Stimulated activated CD8-positive, alpha-beta memory T cell treated with anti-CD3 and anti-CD28 coated beads, Interleukin-15, amount 100 ng/mL, for 1 hour (primary cell): ENCODE measurements at places on chromosomes 2 and 18.

GRCh38 chr18:39795350-39795749 lies 2159.7 kb upstream of the PIK3C3 start:
- no peak for DNase-seq

DNA sequence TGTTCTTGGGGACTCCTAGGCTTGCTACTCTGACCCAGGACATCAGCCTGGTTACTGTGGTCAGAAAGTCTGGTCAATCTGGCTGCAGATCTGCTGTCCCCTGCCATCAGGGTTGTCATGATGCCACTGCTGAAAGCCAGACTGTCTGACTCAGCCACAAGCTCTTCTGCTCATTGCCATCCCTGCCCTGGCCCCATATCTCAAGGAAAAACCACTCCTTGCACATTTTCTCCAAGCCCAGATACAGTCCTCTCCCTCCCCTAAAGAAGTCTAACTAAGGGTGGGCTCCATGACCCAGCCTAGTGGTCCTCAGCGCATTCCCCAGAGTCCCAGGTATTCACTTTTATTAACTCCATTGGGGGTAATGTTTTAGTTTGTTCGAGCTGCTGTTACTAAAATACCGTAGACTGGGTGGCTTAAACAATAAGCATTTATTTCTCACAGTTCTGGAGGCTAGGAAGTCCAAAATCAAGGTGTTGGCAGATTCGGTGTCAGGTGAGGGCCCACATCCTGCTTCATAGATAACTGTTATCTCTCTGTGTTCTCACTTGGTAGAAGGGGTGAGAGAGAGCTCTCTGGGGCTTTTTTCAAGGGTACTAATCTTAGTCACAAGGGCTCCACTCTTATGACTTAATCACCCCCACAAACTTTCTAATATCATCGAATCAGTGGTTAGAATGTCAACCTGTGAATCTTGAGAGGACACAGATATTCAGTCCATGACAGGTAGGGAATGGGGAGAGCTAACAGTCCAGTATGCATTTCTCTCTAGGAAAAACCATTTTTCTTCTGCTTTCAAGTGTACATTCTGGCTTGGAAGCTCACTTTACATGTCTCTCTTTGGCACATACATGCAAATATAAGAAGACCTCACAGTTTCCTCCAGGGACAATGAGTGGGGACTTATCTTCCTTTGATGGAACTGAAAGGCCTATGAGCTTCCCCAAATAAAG lies 94.8 kb upstream of the CXCR4 start:
- DNase-seq = peak; percentile 8

DNA sequence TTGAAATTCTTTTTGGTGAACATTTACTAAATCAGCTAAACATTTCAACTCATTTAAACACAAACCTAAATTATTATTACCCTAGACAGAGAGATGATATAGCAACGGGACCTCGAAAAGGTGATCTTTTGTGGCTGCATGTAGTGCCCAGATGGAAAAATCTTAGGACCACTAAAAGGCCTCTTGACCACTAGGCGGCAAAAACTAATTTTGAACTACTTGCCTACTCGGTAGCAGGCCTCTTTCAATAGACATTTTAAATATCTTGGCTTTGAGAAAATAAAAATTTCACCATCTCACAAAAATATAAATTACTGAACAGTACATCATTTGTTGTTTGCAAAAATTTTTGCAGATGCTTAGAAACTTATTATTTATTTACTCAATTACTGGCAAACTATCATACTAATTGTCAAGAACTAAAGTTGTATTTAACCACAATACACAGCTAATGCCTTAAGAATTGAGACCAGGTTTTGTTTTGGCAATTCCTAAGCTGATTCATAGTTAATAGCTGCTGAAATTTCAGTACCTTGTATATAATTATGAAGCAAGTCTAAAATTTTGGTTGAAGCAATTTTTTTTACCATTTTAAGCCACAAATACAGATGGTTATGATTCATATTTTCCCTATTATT lies 9.4 kb downstream of the COL3A1 start:
- DNase-seq = no peak

DNA sequence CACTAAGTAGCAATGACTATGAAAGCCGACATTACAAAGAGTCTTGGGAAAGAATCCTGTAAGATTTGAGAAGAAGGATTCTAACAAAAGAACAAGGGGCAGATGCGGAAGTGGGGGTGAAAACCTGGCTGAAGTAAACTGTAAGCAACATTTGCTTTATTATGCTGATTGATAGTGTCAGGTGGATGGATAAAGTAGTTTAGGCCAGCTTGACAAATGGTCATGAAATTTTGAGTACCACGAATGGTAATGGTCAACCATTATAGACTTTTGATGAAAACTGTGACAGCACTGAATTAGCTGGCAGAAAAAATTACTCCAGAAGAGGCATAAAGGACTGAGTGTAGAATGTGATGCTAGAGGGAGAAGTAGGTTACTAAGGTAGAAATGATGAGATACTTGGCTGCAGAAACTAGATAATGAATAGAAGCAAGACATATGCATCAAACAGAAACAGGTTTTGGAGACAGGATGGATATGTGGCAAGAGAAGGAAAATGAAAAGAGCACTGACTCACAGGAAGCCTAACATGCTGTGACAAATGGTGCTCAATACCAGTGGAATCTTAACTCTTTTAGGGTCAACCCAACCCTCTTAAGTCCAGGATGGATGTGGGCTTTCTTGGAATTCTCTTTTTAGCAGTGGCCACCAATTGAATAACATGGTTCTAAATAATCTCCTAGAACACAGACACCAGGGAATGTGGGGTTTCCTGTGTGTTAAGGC lies 6.8 kb downstream of the THUMPD2 start:
- no peak for DNase-seq

DNA sequence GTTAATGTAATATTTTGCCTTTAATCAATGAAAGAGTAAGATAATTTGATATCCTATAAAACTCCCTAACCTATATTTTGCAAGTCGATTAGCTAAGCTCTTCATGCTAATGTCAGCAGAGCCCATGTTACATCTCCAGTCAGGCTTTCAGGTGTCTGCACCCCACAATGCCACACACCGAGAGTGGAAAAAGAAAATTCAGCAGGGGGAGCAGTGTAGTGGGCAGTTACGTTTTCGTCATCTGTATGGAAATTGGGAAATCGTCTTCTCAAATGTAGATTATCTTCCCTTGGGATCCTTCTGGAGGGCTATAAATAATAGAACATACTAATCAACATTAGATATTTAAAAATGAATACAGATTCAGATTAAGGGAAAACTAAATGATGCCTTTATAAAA lies 66.3 kb downstream of the BCL11A start:
- DNase-seq = no peak

GRCh38 chr18:36867056-36867455 lies 38.1 kb downstream of the KIAA1328 start:
- DNase-seq = no peak

- DNase-seq = no peak
Measured at GRCh38 chr2:119691189-119691588, 12.2 kb downstream of the TMEM177 start.

DNA sequence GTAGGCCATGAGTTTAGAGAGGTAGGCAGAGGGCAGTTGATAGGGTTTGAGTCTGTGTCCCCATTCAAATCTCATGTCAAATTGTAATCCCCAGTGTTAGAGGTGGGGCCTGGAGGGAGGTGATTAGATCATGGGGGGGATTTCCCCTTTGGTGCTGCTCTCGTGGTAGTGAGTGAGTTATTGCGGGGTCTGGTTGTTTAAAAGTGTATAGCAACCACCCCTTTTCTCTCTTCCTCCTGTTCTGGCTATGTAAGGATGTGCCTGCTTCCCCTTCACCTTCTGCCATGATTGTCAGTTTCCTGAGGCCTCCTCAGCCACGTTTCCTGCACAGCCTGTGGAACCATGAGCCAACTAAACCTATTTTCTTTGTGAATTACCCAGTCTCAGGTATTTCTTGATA lies 25.5 kb downstream of the MARCHF4 start:
- DNase-seq = no peak

DNA sequence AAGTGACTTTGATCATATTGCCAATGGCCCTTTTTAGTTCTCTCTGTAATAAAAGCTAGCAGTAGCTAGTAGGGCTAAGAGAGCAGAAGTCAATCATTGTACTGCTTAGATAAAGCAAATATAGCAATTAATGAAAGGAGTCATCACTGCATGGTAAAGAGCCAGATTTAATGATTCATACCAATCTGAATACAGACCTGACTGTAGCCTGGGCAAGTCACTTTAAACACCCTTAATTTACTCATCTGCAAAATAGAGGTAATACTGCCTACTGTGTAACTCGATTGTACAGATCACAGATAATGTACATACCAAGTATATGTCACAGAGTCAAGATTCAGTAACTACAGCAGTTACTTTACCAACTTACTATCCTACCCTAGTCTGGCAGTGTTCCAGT lies 63.6 kb downstream of the ASXL2 start:
- no peak for DNase-seq

DNA sequence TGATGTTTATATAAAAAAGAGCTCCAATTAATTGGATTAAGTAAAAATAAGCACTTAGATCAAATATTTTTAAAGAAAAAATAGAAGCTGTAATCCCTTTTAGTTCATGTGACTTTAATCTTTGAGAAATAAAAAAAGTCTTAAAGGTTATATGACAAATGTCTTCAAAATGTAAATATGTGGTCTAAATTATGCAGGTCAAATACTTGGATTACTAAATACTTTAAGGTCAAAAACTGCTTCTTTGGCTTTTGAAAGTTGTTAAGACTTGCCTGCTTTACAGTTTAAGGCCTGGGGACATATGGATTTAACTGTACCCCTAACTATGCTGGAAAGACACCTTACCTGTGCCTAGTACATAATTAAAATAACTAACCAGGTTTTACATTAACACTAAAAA lies 15.5 kb upstream of the PDK1 start:
- DNase-seq = no peak

- DNase-seq = no peak
Measured at GRCh38 chr2:127161176-127162136, 54.5 kb upstream of the BIN1 start.

DNA sequence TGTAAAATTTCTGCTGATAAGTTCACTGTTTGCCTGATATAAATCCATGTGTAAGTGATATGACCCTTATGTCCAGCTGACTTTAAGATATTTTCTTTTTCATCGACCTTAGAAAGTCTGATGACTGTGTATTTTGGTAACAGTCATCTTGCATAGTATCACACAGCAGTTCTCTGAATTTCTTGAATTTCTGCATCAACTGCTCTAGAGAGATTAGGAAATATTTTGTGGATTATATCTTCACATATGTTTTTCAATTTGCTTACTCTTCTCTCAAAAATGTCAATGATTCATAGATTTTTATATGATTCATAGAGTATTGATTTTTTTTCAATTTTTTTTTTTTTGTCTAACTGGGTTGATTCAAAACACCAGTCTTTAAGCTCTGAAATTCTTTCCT lies 945.3 kb downstream of the TRIB2 start:
- no peak for DNase-seq

DNA sequence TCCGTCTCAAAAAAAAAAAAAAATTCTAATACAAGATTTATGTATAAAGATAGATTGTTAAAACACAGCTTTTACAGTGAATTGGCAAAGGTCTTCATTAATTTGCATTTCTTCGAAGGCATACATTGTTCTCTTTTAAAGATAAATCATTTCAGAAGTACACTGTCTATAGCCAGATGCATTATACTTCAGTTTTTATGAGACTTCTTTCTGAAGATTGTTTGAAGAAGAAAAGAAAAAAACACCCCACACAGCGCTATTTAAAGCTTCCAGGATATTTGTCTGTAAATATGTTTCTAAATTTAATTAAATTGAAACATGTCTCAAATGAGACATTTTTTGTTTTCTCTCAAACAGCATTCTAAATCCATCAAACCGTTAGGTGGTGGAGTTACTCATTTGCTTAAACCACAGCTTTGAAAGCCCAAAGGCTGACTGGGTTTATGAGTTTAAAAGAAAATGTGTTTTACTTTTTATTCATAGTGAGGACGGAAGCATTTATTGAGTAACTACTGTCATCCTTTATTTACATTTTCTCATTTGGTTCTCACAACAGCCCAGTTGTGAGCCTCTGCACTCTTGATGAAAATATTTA lies 42.4 kb upstream of the C1GALT1C1L start:
- no peak for DNase-seq

GRCh38 chr2:1728821-1729220 lies 15.5 kb downstream of the PXDN start:
- no peak for DNase-seq

DNA sequence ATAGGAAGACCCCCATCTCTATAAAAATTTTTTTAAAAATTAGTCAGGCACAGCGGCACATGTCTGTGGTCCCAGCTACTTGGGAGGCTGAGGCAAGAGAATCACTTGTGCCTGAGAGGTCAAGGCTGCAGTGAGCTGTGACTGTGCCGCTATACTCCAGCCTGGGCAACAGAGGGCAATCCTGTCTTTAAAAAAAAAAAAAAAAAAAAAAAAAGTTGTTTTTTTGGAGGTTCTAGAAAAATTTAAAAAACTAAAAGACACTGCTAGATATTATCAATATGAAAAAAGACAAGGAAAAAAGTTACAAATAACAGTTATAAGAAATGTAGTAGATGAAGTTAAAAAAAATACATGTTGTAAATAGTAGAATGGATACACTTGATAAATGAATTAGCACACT lies 56.1 kb upstream of the C2orf15 start:
- DNase-seq = no peak

DNA sequence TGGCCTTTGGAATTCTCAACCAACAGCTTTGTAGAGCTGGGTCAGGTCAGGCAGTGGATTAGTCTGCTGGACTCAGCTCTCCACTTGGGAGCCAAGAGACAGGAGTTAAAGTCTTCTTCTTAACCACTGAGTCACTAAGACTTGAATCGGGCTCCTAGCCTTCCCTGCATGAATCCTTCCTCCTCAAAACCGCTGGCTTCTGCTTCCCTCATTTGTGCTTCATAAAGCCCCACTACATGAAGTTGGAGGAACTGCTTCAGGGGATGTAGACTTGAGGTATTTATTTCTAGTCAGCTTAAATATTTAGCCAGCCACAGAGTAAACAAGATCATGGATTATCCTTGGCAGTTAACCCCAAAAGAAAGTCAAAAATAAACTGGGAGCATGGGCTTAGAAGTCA lies 536.3 kb upstream of the TNP1 start:
- no peak for DNase-seq

- DNase-seq = no peak
Measured at GRCh38 chr2:166881177-166881576, 7.1 kb upstream of the XIRP2 start.

- DNase-seq = no peak
Measured at GRCh38 chr18:43563780-43564179, 286.5 kb upstream of the SYT4 start.

DNA sequence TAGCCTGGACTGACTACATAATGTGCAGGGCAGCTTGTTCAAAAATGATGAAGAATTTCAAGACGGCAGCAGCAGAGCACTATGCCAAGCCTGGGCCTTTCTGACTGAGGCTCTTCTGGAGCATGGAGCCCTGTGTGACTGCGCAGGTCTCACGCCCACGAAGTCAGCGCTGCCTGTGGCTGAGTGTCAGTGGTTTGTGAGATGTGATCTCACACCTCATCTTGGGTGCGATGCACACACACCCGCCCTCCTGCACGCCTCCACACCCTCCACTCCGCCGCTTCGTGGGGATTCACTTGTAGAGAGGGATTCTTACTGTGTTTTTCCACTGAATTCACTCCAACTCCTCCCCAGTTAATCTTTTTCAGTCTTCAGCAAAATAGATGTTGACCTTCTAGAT lies 103.9 kb downstream of the VIT start:
- peak; percentile 14 for DNase-seq
